Right lobe of liver (tissue), 6 donors: ENCODE measurements at places on chromosomes 5 and 9.

DNA sequence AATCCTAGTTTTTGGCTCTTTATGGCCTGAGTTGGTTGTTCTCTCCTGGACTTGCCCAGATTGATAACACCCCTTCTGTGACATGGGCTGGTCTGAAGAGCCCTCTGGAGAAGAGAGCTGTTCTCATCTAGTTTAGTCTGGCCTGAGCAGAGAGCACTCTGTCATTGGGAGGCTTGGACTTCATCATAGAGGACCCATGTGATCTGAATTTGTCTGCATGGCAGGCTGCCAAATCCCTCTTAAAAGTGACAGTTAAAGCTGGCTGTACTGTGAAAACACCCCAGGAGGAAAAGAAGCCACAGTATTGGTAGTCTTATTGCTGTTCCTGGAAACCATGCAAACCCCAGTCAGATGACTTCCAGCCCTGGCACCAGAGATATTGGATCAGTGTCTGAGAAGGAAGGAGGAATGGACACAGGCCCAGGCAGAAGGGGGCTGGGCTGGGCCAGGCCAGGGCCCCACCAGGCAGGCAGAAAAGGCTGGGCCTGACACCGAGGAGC, 3.7 kb upstream of the WDR31 start:
- peak; percentile 87 for DNase-seq

DNA sequence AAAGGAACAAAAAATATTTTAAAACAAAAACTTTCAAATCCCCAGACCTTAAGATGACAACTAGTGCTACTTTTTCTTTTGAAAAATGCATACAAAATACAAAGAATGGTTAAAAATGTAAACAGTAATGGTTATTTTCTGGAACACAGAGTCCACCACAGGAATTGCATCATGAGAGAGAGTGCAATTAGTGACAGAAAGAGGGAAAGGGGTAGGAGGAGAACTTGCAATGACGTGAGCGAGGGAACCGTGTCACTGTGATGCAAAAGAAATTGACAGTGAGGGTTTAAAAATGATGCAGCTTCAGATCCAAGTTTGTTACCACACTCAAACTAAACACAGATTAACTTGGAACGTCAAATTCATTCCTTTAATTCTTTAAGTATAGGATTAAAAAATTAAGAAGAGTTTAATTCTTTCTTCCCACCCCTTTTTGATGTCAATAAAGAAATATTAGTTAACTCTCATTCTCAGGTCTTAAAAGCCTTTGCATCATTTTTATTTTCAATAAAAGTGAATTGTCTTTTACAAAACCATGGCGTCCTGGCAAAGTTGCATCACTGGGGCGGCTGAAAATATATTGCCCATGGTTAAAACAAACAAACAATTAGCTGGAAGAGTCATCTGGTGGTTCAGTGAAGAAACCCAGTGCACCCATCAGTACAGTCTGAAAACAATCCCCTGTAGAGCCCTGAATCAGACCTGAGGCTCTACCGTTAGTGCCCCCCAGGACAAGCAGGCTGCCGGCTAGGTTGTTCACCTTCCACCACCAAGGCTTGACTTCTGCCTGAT, 39.5 kb downstream of the MACROH2A1 start:
- DNase-seq = no peak

GRCh38 chr9:121362813-121363621, 7.0 kb downstream of the STOM start:
- DNase-seq = no peak

- DNase-seq = no peak
These were observed 3.7 kb upstream of the AMACR start for GRCh38 chr5:34011536-34011935.

DNA sequence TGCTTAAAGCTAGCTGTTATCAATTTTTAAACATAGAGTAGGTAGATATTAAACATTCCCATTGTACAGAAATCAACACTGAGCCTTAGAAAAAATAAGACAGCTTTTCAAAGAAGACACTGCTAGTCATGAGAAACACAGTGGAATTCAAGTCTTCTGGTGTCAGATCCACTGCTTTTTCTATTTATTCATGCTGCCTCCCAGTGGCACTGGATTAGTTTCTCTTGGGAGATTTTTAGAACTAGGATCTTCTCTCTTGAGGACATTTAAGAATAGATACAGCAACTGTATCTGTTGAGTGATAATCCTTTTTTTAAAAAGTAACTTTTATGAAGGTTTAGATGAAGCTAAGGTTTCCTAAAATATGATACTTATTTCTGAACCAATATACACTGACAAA, 1635.4 kb upstream of the C9orf72 start:
- DNase-seq = no peak

DNA sequence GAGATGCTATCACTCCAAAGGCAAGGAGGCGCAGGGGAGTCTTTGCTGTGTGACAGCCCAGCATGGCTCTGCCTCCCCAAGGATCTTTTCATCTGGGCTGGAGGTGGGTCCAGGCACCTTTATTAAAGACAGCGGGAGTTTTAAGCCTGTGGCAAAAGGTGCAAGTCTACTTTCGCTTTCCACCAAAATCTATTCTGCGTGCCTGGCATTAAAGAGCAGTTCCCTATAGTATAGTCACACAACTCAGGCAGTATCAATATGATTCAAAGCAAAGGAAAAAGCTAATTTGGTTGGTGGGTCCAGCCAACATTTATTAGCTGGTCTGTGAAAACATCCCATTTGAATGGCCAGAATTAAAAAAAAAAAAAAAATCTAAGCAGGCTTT, 398.7 kb downstream of the EBF1 start:
- no peak for DNase-seq

DNA sequence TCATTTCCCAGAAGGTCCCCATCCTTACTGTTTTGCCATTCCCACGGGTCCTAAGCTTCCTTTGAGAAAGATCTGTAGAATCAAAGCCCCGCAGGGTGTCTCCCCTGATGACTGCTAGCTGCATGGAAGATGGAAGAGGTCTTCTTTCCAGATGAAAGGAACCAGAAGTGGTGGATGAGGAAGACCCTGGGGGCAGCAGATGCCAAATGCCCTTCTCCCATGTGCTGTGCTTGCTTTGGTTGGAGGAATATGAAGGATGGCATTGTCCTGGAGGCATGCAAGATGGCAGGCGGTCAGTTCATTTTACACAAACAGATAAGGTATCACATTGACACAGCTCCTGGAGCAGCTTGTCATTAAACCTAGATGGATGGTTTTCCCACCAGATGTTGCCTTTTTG, 25.8 kb upstream of the CER1 start:
- DNase-seq = no peak

GRCh38 chr5:109803854-109804253, 114.1 kb downstream of the MAN2A1 start:
- no peak for DNase-seq

DNA sequence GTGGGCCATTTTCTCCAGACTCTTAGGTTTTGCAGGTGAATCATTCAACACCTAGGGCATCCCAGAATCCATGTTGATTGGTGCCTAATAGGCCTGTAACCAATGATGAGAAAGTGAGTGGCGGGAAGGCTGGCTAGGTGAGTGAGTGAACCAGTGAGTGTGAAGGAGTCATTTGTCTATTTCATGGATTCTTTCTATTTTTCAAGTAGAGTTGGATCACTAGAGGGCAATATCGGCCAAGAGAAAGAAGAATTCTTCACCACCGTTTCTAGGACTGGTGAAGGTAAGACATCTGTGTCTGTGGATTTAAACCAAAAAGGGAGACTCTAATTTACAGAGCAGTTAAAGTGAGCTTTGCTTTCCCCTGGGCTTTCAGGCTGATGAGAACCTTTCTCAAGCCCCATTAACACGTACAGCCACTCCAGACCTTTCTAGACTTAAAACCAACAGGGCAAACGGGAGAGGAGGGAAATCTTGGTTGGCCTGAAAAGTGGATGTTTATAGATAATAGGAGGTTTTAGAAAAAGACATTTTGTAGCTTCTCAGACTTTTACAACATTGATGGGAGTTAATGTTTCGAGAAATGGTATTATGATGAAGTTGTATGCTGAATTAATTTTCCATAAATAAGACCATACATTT, 114.3 kb upstream of the IL12B start:
- no peak for DNase-seq

DNA sequence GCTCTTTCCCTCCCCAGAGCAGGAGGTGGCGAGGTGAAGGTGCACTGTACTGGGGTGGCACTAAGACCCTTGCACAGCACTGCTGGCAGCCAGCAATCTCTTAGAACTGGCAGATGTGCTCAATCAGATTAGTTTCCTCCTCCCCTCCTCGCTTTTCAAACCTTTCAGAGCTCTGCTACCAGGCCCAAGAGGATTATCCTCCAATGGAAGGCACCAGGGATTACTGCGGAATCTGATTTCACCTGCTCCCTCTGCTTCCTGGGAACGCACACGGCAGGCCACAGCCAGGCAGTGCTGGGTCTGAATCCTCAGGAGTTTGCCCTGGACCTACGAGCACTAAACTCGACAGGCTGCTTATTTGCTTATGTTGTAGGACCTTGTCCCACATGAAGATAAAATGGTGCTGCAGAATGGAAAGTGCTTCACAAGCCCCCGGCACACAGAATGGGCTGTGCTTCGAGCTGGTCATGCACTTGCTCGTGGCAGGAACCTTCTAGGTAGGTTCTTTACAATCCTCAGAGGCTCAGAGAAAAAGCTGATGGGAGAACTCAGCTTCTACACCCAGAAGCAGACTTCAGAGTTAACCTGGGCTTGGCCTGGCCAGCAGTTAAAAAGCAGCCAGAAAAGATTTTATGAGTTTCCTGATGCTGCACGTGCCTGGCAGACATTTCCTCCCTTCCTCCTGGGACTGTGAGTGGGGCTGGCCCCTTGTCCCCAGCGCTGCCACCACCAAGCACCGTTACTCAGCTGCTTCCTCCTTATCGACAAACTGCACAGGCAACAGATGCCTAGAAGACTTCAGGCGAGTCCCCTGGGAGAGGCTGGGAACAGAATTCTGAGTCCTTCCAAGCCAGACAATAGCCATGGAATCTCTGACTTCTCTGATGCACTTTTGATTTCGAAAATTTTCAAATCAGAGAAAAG, 33.1 kb downstream of the FABP6 start:
- no peak for DNase-seq

DNA sequence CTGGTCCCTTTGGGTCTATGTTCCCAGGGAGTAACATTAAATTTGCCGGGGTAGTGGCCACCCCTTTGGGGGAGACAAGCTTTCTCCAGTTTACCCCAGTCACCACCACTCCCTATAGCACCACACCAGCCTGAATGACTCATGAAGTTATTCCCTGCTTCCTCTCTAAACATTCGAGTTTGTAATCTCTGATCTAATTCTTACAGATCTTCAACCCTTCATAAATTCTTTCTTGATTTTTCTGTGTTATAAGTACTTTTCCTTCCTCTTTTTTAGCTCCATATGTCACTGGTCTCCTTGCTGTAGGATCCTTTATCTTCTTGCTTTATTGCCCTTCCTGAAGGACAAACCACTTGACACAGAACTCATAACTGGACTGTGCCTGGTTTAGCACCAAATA, 55.6 kb downstream of the GNA14 start:
- DNase-seq = no peak

- DNase-seq = peak; percentile 69
These were observed 481 bp downstream of the MRPL36 start for GRCh38 chr5:1799110-1799601.

DNA sequence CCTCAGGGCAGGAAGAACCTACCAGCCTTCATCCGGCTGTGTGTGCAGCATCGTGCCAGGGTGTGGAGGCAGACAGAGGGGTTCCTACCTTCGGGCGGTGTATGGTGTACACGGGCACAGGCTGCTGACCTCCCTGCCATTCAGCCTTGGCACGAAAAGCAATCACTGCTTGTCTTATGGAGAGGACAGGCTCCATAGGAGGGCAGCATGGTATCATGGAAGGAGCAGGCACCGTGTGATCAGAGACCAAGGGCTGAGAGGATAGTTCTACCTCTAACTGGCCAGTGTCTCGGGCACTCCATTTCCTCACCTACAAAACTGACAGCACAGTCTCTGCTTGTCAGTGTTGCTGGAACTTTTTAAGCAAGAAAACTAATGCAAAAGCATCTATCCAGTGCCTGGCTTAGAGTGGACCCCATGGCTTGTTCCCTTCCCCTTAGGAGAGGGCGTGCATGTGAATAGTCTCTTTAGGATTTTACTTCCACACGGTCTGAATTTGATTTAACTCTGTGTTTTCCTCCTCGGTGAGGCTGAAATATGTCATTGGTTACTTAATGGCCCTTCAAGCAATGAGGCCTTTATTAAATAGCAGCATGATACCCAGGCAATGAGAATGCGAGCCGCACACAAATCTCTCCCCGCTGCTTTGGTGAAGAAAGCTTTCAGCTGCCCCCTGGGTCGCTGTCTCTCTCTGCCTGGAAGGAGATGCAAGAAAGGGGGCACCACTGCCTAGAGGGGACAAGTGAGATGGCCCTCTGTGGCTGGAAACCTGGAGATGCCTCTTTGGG, 22.2 kb downstream of the TTLL11 start:
- DNase-seq = no peak

DNA sequence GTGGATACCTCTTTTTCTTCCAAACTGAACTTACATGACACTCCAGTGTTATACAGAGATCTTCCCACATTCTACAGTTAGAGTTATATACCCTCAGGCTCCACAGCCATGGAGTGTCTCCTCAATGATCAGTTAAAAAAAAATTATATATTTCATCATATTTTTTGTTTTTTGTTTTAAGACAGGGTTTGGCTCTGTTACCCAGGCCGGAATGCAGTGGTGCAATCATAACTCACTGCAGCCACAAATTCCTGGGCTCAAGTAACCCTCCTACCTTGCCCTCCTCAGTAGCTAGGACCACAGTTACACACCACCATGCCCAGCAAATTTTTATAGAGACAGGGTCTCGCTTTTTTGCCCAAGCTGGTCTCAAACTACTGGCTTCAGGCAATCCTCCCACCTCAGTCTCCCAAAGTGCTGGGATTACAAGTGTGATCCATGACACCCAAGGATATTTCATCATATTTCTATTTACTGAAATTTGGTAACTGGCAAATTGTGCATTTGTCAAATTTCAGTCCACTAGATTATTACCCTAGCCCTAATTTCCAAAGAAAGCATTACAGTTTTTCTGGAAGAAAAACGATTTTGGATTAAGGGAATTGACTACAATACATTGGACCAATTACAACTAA, 18.1 kb upstream of the SCAI start:
- DNase-seq = no peak

DNA sequence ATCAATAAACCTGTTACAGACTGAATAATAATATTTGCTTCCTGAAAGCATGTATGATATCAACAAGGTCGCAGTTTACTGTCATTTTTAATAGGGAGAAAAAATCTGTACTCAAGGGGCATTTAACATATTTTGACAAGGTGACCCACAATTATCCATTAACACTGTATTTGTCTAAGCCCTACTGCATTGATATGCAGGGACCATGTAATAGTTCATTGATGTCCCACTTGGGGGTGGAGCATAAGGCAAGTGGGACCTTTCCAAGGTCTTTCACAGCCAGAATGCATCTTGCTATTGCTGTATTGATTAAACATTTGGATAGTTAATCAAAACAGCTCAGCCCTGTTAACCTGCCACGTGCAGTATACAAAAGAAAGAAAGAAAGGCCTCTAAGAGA, 502.0 kb downstream of the NR2F1-AS1 start:
- DNase-seq = no peak

- no peak for DNase-seq
These were observed 13.9 kb upstream of the BASP1 start for GRCh38 chr5:17203329-17204132.

DNA sequence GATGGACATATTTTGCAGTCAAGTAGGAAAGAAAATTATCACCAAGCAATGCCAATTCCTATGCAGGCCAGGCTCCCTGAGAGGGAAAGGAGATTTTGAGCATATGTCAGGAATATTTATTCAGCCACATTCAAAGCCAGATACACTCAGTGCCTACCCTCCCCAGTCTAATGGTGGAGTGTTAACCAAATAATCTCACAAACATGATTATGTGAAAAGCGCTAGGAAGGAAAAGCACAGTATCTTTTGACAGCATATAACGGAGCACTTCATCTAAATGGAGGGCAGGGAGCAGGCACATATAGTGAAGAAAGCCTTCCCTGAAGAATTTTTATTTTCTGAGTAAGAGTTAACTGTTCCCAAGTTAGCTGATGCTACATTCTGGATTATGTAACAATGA, 80.3 kb upstream of the SLC30A5 start:
- no peak for DNase-seq
